ENCODE measurements at places on chromosomes 12 and 14.
A peak's percentile ranks its signal among the peaks of the same experiment; 100 is the strongest.

- DNase-seq, result no peak
Measured at GRCh38 chr14:65373016-65373670, 39.4 kb upstream of the FUT8 start.

- no peak for DNase-seq
Measured at GRCh38 chr12:103566398-103566797, 20.7 kb upstream of the STAB2 start.

DNA sequence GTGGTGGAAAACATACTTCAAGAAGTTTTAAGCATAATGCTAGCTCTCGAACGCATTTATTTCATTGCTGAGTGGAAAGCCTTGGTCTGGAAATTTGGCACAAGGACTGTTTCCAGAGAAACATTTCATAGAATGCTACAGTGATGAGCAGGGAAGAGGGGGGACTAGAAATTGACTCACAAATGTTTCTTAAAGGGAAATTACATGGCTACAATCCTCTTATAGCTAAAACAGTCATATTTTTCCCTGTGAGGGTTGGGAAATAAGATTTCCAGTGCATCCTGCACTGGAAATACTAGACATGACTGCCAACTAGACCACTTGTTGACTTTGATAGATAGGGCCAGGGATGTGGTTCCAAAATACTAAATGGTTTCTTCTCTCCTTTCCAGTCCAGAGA, 197.3 kb upstream of the RGS6 start:
- DNase-seq, result no peak

DNA sequence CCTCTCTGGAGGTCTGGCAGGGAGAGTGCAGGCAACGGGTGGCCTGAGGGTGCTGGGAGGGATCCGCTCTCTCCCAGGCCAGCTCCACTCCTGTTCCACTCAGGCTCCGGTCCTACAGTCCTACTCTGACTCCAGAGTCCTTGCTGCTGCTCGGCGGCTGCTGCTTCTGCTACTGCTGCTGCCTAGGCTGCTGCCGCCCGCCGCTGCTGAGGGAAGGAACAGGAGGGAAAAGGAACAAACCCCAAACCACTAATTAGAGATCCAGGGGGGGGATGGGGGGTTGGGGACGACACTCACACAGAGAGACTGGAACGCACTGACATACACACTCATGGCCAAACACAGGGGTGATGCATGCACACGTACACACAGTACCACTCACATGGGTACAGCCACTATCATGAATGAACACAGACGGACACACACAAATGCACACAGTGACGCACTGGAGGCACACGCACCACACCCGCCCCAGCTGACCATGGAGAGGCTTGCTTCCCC, at the start of gene SP7:
SP7 (minus strand) TSS at position 174 of the 501 bp plus-strand sequence. CDS start 708 bp downstream, outside the sequence.
- no peak for DNase-seq

DNA sequence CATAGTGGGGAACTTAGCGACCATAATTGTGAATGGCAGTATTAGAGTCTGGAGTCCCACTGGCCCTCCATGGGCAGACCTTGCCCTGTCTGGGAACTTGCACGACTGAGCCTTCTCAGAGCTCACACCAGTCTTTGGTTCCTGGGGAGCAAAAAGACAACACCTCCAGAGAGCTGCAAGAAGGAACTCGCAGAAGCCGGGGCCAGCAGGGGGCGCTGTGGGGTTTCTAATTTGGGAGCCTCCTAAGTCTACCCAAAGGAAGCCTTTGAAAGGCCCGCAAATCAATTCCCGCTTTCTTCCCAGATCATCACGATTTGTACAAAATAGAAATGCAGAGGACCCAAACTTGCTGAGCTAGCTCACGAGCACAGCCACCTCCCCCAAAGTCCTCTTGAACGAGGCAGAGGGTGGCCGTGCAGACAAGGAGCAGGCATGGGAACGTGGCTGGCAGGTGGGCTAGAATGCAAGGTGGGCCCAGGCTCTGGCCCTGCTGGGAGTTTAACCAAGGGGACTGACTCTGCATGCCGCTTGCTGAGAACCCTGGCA, 46.3 kb upstream of the FBXO21 start:
- DNase-seq, result peak; percentile 50

- DNase-seq, result no peak
Measured at GRCh38 chr12:32136404-32136803, 29.8 kb downstream of the BICD1 start.

DNA sequence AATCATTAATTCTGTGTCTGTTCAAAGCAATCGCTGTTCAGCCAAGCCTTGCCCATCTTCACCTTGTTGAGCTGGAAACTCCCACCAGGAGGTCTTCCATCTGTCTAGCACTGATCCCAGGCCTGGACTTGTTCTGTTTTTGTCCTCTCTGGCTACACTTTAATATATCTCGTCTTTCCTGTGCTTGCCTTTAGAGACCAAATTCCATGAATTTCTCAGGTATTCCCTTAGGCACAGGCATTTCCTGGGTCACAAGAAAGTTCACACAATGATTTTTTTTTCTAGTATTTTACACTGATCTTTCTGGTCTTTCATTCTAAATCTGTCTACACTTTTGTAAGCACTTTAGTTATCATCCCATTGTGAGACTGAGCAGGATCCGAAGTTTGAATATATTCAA, 116.4 kb upstream of the CCND2 start:
- no peak for DNase-seq

- no peak for DNase-seq
Measured at GRCh38 chr14:33592297-33592696, 358.6 kb downstream of the EGLN3 start.
